ENCODE measurements at places on chromosomes 4 and X. TPM values are rescaled to one million over a fixed set of nuclear protein-coding genes. Genes with fewer than 3 reads are reported as not detected.

DNA sequence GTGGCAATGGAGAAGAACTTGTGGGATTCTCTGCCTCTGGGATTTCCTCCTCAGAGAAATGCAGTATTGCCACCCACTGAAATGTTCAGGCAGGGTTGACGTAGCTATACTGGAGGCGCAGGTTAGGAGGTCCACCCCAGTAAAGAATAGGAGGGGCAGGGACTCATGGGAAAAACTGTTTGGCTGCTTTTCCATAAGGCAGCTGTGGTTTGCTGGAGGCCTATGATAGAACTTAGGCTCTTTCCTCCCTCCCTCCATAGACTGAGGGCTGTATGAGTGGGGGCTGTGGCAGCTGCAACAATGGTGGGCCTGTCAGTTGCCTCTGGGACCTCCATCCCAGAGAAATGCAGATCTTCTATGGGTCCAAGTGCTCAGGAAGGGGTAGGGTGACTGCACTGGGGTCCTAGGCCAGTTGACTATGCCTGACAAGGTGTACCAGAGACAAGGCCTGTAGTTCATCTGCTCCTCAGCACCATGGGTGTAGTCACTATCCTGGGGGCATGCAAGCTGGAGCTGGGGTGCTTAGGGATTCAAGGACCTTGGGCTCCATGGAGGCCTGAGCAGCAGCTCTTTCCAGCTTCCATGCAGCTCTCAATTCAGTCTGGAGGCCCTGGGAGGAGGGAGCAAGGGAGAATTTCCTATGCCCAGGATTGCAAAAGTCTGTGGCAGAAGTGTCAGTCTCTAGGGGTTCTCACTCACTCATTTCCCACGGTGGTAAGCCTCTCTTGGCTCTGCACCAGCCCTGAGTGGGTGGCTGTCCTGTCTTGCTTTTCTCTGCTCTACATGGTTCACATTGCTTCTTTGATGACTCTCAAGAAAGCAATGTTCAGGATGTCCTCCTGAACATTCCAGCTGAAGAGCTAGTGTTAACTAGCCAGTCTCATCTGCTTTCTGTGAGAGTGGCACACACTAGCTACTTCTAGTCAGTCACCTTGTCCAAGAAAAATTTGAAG lies 353.0 kb downstream of the IDS start:
- H3K4me1 ChIP-seq, result no peaks in the 10 kb centered on the region
- no peaks in the 10 kb centered on the region for H3K36me3 ChIP-seq
- no peak overlapping the region for H3K27ac ChIP-seq
- no peak overlapping the region for H3K4me3 ChIP-seq
- no peaks in the 10 kb centered on the region for H3K27me3 ChIP-seq

GRCh38 chr4:123652476-123652875 lies 255.9 kb downstream of the SPRY1 start:
- no peak overlapping the region for H3K27ac ChIP-seq
- no peak overlapping the region for H3K4me3 ChIP-seq
- H3K4me1 ChIP-seq, result no peaks in the 10 kb centered on the region

GRCh38 chrX:22760513-22761057 lies 239.2 kb upstream of the DDX53 start:
- no peak overlapping the region for H3K27ac ChIP-seq
- no peak overlapping the region for H3K4me3 ChIP-seq
- no peaks in the 10 kb centered on the region for H3K27me3 ChIP-seq
- no peaks in the 10 kb centered on the region for H3K36me3 ChIP-seq
- no peak for DNase-seq
- no peaks in the 10 kb centered on the region for H3K4me1 ChIP-seq

- no peak within 1 kb of the TSS for H3K4me3 ChIP-seq
- H3K36me3 ChIP-seq, result no peaks in the 10 kb centered on the region
- no peak for DNase-seq
- no peak within 1 kb of the TSS for H3K27ac ChIP-seq
- H3K4me1 ChIP-seq, result no peaks in the 10 kb centered on the region
These were observed at the start of gene ZNF185 for GRCh38 chrX:152897222-152898131. Gene ZNF185 (plus strand): TSS chrX:152898067. CDS start chrX:152914490, 16,423 bp downstream.

- H3K4me3 ChIP-seq, result no peak overlapping the region
- DNase-seq, result no peak
- no peaks in the 10 kb centered on the region for H3K4me1 ChIP-seq
- no peak overlapping the region for H3K27ac ChIP-seq
- H3K27me3 ChIP-seq, result no peaks in the 10 kb centered on the region
These were observed 302.3 kb upstream of the IGFBP7 start for GRCh38 chr4:57412259-57413054.

GRCh38 chr4:149785696-149786431 lies 29.8 kb downstream of the IQCM start:
- no peaks in the 10 kb centered on the region for H3K36me3 ChIP-seq
- no peak for DNase-seq
- no peaks in the 10 kb centered on the region for H3K27me3 ChIP-seq
- no peaks in the 10 kb centered on the region for H3K4me1 ChIP-seq

DNA sequence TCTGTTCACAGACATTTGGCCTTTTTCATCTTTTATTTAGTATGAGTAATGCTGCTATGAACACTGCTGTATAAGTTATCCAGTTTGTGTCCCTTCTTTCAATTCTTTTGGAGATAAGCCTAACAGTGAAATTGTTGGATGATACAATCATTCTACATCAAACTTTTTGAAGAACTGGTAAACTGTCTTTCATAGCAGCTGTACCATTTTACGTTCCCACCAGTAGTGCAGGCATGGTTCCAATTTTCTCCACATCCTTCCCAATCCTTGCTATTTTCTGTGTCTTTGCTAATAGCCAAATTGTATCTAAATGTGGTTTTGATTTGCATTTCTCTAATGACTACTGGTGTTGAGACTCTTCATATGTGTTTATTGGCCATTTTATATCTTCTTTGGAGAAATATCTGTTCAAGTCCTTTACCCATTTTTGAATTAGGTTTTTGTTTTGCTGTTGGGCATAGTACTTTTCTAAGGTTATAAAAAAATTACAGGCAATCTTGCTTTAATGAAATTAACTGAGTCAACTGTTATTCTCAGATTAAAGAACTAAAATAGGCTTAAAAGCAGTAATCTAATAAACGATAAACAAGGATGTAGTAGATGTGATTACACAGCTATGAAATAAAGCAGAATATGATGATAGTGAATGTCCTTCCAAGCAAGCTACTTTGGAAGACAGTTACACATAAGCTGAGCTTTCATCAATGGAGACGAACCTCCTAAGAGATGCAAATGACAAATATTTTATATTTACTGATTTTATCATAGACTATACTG lies 57.2 kb downstream of the FBXW7 start:
- peaks cover 4% of the 10 kb centered on the region for H3K36me3 ChIP-seq
- H3K27me3 ChIP-seq, result no peaks in the 10 kb centered on the region
- H3K4me1 ChIP-seq, result no peaks in the 10 kb centered on the region
- no peak overlapping the region for H3K27ac ChIP-seq
- no peak for DNase-seq
- H3K4me3 ChIP-seq, result no peak overlapping the region

DNA sequence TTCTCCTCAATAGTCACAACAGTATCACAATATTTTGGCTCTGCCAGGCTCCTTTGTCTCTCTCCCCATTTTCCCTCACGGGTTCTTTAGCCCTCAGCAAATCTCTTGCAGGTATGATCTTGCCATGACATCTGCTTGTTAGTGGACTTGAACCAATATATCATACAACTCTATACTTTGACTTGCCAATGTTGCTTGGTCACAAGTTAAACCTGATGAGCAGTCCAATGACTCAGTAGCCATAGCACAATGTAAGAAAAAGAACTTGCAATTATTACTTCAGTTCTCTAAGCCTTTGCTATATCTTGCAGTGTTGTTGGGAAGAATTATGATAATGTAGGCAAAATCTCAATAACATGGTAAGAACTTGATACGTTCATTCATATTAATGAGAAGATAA lies 174.6 kb upstream of the NRK start:
- no peaks in the 10 kb centered on the region for H3K36me3 ChIP-seq
- no peak overlapping the region for H3K27ac ChIP-seq
- no peak overlapping the region for H3K4me3 ChIP-seq
- no peak for DNase-seq
- H3K27me3 ChIP-seq, result no peaks in the 10 kb centered on the region
- no peaks in the 10 kb centered on the region for H3K4me1 ChIP-seq

GRCh38 chr4:153791746-153792617 lies 3.1 kb upstream of the SFRP2 start:
- H3K4me3 ChIP-seq, result no peak overlapping the region
- no peaks in the 10 kb centered on the region for H3K36me3 ChIP-seq
- peaks cover 40% of the 10 kb centered on the region for H3K4me1 ChIP-seq
- peaks cover 26% of the 10 kb centered on the region for H3K27me3 ChIP-seq

DNA sequence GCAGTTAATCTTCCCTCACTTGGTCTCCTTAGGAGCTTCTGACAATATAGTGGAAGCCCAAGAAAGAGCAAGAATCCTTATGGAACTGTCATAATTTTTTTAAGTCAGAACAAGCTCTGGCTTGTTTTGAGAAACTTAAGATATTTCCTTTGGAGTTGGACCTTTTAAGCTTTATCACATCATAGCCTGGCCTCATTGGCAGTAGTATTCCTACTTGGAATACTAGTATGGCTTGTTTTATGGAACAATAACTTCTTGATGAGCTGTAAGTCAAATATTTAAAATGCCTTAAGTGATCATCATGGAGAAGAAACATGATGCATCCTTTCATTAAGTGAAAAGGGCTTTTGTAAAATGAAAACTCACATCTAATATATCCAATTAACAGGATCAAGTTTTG lies 78.0 kb upstream of the NRK start:
- H3K4me3 ChIP-seq, result no peak overlapping the region
- DNase-seq, result no peak
- no peaks in the 10 kb centered on the region for H3K27me3 ChIP-seq
- H3K4me1 ChIP-seq, result no peaks in the 10 kb centered on the region

GRCh38 chr4:37528166-37528885 lies 157.8 kb downstream of the RELL1 start:
- H3K36me3 ChIP-seq, result no peaks in the 10 kb centered on the region
- peaks cover 1% of the 10 kb centered on the region for H3K27me3 ChIP-seq
- H3K4me1 ChIP-seq, result no peaks in the 10 kb centered on the region
- no peak overlapping the region for H3K4me3 ChIP-seq

DNA sequence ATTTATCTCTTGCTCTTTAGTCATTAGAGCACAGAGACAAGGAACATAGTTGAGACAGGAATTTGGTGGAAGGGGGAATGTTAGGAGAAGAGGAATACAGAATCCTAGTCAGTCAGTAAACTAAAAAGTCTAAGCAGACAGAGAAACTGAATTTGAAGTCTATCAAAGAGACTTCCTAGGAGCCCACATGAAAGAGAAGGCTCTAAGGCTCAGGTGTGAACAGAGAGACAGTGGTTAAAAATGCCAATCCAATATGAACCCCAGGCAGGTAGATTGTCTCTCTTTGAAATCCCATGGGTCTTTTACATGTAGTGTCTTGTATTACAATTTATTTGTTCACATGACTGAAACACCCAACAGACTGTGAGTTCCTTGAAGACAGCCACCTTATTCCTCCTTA lies 77.8 kb upstream of the NFKB1 start:
- H3K4me1 ChIP-seq, result no peaks in the 10 kb centered on the region
- no peak overlapping the region for H3K27ac ChIP-seq
- no peaks in the 10 kb centered on the region for H3K36me3 ChIP-seq
- DNase-seq, result no peak
- no peaks in the 10 kb centered on the region for H3K27me3 ChIP-seq

- H3K36me3 ChIP-seq, result no peaks in the 10 kb centered on the region
- no peaks in the 10 kb centered on the region for H3K27me3 ChIP-seq
These were observed 32.4 kb downstream of the PPM1K start for GRCh38 chr4:88251924-88252323.

DNA sequence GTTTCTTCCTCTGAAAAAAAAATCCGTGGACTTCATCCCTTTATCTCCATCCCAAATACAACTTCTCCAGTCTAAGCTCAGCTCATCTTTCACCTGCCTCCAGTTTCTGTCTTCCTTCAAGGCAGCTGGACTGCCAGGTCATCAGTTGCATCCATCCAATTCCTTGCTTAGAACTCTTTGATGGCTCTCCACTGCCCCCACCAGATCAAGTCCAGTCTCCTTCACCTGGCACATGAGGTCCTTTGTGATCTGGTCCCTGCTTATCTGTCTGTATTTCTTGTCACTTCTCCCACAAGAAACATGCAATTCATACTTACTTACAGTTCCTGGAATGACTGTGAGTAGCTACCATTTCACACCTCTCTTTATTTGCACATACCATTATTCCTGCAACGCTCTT lies 33.8 kb downstream of the OTUD6A start:
- no peak overlapping the region for H3K27ac ChIP-seq
- no peak overlapping the region for H3K4me3 ChIP-seq
- no peaks in the 10 kb centered on the region for H3K36me3 ChIP-seq

Gene GPR82
- total RNA-seq, result not detected

Gene ABCB7
- 22.1 TPM for total RNA-seq

Gene H2BW2
- not detected for total RNA-seq

Gene UBA6
- total RNA-seq, result 64.1 TPM

Gene GPR34
- not detected for total RNA-seq

Gene NDST3
- total RNA-seq, result not detected

Gene SERPINA7
- total RNA-seq, result not detected

Gene F9
- total RNA-seq, result not detected
